ENCODE measurements at places on chromosomes 12 and 14.

DNA sequence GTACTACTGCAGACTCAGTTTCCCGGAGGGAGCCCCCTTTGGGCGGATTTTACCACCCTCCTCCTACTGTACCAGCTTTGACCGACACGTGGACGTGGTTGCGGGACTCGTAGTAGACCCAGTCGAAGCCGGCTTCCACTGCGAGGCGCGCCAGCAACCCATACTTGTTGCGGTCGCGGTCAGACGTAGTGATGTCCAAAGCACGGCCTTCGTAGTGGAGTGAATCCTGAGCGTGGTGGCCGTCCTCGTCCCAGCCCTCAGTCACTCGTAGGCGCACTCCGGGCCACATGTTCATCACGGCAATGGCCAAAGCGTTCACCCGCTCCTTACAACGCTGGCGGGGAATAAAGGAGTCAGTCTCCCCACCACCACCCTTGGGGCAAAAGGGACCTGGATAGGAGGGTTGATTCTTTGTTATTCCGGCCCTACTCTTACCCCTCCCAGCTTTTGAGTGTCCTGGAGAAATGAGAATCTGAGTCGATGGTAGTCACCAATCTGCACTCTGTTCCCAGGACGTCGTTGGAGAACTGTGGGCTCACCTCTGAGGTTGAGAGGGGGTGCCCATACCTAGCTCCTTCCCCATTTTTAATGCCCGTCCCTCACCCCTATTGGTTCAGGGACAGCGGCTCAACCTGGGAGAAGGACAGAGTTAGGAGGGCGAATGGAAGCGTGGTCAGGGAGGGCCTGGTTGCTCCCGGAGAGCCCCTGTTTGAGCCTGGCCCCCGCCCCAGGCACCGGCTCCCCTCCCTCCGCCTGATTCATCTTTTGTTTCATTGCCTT is 3.4 kb downstream of the DHH start:
- no peak for DNase-seq

GRCh38 chr12:50806176-50806575 is 36.5 kb upstream of the TMPRSS12 start:
- no peak for DNase-seq

DNA sequence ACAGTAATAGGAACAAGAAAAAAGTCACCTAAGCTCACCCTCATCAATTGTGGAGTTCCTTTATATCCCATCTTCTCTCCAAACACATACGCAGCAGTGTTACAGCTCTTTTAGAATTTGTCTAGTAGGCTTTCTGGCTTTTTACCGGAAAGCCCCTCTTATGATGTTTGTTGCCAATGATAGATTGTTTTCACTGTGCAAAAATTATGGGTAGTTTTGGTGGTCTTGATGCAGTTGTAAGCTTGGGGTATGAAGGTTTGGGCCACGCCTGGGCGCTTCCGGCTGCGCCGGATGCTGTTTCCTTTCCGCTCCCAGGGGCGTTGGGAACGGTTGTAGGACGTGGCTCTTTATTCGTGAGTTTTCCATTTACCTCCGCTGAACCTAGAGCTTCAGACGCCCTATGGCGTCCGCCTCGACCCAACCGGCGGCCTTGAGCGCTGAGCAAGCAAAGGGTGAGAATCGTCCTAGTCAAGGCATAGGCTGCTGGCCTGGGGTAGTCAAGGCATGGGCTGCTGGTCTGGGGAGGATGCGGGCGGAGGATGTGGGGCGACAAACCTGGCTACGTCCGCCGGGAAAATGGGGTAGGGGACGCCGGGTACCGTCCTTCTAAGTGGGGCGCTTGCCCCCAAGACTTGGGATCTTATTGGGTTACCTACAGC is at the start of the genes C12orf57 and RNU7-1:
Gene C12orf57 (plus strand): TSS at position 301 of the 659 bp plus-strand sequence. CDS start 100 bp downstream, at position 401.
Gene RNU7-1 (plus strand): TSS at position 95 of the 659 bp plus-strand sequence.
- peak; percentile 68 for DNase-seq

DNA sequence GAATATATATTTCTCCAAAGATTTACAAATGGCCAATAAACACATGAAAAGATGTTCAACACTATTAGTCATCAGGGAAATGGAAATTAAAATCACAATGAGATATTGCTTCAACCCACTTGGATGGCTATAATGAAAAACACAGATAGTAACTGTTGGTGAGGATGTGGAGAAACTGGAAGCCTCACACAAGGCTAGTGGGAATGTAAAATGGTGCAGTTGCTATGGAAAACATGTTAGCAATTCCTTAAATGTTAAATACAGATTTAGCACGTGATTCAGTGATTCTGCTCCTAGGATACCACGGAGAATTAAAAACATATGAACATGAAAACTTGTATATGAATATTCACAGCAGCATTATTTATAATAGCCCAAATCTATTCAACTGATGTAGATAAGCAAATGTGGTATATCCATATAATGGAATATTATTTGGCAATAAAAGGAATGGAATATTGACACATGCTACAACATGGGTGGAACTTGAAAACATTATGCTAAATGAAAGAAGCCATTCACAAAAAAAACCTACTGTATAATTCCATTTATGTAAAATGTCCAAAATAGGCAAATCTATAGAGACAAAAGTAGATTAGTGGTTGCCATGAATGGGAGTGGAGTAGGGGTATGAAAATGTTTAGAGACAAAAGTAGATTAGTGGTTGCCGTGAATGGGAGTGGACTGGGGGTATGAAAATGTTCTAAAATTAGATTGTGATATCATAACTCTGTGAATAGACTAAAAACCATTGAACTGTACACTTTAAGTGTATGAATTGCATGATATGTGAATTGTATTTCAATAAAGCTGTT is 227.1 kb upstream of the DDHD1 start:
- no peak for DNase-seq

GRCh38 chr14:21652209-21652808 is 1.3 kb upstream of the OR4E2 start:
- no peak for DNase-seq

DNA sequence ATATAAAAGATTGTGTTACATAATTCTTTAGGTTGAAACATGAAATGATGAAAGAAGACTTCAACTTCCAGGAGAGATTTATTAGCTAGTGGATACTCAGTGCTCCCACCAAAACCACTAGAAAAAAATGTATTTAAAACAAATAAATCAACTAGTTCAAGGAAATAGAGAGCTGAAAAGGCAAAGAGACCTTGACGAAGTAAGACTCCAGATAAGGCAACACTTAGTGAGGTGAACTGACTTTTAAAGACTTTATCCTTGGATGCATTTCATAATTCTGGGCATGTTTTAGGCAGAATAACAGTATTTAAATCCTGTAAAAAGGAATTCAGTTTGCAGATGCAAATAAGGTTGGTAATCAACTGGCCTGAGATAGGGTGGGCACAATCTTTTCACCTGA is 1150.7 kb downstream of the FSCB start:
- no peak for DNase-seq

DNA sequence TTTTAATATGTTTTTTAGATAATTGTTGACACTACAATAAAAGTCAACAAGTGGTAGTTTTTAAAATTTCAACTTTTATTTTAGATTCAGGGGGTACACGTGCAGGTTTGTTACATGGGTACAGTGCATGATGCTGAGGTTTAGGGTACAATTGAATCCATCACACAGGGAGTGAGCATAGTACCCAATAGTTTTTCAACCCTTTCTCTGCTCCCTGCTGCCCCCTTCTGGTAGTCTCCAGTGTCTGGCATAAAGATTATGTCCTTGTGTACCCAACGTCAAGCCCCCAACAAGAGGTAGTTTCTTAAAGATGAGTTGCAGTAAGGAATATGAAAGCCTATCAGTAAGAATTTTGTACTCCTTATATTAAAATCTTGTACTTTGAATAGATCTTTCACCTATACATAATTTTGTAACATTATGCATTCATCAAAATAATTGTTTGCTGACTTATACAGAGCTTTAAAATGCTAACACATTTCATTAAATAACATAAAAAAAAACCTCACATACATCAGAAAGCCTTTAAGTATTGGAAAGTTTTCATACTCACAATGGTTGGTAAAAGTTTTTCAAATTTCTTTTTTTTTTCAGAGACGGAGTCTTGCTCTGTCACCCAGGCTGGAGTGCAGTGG is 5.4 kb upstream of the RALGAPA1 start:
- peak; percentile 50 for DNase-seq

DNA sequence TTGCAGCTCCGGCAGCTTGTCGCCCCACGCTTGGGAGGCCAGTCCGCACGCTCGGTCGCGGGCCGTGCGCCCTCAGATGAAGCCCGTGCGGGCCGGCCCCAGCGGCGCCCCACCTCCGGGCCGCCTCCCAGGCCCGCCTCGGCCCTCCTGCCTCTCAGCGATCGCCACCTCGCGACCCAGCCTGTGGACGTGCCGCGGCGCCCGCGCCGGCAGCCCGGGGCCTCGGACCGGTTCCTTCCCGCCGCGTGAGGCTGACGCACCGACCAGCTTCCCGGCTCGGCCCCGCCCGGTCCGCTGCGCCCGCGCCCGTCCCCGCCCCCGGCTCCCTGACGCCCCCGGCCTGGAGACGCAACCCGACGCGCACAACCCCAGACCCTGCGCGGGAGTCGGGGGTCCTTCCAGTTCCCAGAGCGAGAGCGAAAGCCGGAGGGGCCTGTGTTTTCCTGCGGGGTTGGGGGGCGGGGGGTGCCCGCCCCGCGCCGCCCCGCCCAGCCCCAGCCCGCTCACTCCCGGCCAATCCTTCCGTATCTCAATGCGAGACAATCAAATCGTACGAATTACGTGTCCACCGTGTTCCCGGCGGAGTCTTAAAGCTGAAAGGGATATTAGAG is at the start of gene ERO1A:
Gene ERO1A (minus strand): TSS at position 78 of the 611 bp plus-strand sequence. CDS start 77 bp downstream, at position 1.
- peak; percentile 80 for DNase-seq

DNA sequence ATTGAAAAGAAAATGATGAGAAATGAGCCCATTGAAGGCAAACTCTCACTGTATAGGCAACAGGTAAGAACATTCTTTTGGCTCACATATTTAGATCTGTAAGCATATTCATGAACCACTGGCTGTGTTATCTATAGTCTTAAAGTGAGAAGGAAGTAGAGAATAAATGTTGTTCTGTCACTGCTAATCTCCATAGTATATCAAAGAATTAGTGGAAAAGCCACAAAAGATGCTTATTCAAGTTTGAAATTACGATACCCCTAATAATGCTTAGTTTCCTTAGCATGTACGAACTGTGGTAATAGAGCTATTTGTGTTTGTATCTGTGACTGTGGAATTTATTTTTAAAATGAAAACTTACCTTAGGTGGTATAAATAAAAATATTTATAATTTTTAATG is 22.8 kb downstream of the IFT81 start:
- DNase-seq: no peak

Measured in GM10248 (cell line).